Brain microvascular endothelial cell (primary cell): ENCODE measurements at places on chromosomes 7 and 10.

GRCh38 chr10:132590094-132590751 lies 52.6 kb downstream of the INPP5A start:
- no peak for DNase-seq

- no peak for DNase-seq
Observed at GRCh38 chr10:123677556-123677955, 11.4 kb downstream of the GPR26 start.

DNA sequence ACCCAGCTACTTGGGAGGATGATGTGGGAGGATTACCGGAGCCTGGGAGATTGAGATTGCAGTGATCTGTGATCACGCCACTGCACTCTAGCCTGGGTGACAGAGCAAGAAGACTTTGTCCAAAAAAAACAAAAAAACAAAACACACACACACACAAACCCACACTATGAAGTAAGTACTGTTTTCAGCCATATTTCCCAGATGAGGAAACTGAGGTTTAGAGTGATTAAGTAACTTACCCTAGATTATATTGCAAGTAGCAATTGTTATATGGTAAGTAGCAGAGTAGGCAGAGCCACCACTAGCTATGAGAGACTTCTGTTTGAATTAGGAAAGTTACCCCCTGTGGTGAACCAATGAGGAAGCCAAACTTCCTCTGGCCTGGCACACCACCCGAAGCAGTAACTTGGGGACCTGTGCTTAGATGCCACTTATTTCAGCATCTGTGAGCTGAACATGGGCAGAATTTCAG lies 61.9 kb downstream of the MCU start:
- DNase-seq = no peak

- peak; percentile 85 for DNase-seq
Observed at GRCh38 chr10:125060826-125061556, 99.4 kb downstream of the CTBP2 start.

- DNase-seq = no peak
Observed at GRCh38 chr7:107951172-107951787, 51.7 kb downstream of the LAMB1 start.

- peak; percentile 24 for DNase-seq
Observed at GRCh38 chr7:132577206-132578049, 1.2 kb upstream of the PLXNA4 start.

- peak; percentile 54 for DNase-seq
Observed at GRCh38 chr7:155785536-155785935, 26.7 kb downstream of the SHH start.

- no peak for DNase-seq
Observed at GRCh38 chr7:127886248-127886647, 145.0 kb downstream of the LRRC4 start.

DNA sequence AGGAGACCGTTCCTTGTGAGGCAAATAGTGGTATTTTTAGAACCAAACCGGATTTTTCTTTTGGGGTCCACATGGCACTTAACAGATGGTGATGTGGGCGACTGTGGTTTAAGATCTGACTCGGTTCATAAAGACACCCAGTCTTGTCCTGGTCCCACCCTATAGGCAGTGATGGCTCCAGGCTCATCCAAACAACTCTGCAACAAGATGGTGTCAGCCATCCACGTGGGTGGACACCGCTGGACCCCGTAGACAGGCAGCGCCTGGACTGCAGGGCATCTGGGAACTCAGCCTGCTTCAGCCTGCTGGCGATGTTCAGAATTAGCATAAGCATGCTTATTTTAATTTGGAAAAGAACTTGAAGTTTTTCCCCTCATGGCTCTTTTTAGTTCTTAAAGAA lies 258.4 kb upstream of the FZD1 start:
- no peak for DNase-seq

DNA sequence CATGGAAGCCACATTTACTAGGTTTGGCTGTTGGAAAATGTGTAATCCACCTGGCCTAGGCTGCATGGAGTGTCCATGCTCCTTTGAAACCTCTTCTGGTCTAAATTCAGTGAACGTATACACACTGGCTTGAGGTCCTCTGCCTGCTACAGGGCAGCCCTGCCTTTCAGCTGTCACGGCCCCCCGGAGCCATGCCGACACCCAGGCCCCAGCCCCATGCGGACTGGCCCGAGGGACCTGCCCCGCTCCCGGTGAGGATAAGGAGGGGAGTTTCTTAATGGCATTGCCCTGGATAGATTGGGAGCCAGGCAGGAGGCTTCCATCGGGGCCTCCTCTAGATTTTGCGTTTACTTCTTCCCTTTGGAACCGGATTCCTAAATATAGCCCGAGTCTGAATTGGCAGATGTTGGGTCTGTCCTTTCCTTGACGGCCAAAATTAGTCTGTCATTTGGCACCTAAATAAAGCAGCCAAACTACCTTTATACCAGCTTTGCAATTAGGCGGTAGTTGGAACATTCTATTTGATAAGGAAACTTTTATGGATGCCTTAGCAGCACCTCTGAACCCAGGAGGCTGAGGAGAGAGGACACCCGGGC lies 72.1 kb upstream of the SH2B2 start:
- DNase-seq = no peak

GRCh38 chr7:51602376-51602775 lies 285.8 kb upstream of the COBL start:
- no peak for DNase-seq

DNA sequence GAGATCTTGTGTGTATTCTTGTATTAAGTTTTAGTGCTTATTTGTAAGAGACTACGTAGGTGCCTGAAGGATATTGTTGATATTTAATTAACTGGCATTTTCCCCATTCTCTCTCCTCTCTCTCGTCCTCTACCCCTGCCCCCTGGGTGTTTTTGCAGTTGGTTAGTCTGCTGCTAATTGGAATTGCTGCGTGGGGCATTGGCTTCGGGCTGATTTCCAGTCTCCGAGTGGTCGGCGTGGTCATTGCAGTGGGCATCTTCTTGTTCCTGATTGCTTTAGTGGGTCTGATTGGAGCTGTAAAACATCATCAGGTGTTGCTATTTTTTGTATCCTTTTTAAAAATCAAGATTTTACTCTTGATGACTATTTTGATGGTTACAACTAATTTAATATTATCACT lies 22.5 kb downstream of the TSPAN13 start:
- no peak for DNase-seq

DNA sequence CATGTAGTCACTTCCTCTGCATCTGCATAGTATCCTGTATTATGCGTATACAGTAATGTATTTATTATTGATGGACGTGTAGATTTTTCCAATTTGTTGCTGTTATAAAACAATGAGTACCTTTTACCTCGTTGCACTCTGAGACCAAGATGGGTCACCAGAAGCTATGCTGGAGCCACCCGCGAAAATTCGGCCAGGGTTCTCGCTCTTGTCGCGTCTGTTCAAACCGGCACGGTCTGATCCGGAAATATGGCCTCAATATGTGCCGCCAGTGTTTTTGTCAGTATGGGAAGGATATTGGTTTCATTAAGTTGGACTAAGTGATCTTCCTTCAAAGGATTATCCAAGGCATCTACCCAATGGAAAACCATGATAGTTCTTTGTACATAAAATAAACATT lies 1.0 kb downstream of the PSMC2 start:
- no peak for DNase-seq
